ENCODE measurements at places on chromosomes 5 and 9.

DNA sequence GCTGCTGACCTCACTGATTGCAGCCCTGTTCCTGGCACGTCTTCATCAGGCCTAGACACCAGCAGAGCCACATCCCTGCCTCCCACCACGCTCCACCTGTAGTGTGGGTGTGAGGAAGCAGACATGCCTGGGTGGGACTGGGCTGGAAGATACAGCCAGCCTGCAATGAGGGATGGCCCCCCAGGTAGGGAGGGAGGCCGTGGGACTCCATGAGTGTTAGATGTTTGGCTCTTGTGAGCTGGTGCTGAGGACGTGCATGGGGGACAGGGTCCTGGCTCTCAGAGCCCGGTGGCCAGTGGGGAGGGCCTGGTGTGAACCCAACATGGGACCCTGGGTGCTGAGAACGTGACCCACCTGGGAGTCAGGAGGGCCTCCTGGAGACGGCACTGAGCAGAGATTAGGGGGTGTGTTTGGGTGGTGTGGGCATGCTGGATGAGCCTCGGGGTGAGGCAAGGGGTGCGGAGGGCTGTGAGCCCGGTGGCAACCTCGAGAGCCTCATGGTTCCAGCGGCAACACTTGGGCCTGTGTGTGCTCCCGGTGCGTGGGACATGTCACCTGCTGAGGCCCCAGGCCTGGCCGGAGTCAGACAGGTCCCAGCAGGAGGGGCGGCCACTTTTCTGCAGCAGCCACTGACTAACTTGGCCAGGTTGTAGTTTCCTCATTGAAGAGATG, 87.6 kb downstream of the PHF2 start:
- DNase-seq = peak; percentile 37

DNA sequence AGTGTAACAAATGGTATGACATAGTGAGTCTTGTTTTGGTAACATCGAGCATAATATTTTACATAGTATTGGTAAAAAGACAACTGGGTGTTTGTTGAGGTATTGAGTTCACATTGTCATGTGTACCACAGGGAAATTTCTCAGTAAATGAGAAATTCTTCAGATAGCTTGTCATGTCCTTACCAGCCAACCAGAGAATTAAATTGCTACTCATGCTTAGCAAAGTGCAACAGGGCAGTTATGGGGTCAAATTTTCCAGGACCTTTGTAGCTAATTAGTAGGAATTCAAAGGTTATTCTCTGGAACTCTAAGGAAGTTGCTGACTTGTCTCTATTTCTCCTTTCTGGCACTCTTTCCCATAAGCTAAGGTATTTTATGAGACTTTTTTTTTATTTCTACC, 595.7 kb downstream of the EFNA5 start:
- DNase-seq = no peak

DNA sequence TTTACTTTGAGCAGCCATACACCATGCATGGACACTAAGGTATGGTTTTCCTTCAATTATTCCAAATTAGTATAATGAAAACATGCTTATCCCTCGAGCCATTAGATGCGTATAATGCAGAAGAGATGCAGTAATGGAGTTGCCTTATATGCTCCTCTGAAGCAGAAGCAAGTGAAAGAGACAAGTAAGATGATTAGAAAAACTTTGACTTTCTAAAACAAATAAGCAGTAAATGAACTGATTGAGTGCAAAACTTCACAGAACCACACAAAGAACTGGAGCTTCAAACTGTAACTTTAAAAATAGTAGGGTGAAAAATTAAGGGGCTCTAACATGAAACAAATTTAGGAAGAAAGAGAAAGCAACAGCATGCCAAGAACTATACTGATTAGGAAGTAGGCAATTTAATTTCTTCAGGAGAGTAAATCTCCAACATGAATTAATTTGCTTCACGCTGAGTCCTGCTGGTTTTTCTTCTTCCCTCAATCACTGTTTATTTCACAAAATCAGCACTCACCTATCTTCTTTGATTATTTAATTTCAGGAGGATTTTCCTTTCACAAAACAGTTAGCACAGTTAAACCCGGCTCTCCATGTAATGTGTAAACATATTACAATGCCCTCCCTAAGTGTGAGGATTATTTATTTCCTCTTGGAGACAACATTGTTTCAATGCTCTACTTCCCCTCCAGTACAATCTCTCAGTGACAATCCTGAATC, 90.3 kb upstream of the PAM start:
- DNase-seq = no peak

DNA sequence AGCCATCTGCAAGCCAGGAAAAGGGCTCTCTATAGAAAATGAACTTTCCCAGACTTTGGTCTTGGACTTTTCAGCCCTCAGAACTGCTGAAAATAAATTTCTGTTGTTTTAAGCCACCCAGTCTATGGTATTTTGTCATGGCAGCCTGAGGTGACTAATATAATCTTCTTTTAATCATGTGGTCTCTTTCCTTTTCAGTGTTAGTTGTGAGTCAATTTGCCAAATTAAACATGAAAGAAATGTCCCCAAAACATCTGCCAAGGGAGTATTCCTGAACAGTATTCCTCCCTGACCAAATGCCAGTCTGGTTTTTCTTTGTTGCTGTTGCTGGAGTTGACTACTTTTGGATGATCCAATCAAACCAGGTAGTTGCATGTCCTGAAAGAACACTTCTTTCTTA, 4.7 kb upstream of the YTHDC2 start:
- no peak for DNase-seq

DNA sequence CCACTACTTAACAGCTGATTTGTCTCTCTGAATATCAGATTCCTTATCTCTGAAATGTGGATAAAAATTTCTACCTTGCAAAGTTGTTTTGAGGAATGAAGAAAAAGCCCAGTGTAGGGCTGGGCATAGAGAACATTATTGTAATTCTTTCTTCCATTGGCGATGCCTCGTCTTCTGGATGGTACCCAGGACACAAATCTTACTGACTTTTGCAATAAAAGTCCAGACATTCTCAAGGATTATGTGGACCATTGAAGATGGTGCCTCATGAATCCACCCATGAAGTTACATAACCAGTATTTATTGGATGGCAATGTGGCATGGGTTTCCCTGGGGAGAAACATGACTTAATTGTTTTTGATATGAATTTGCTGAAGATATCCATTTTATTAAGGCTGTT, 33.1 kb downstream of the NNT start:
- no peak for DNase-seq

GRCh38 chr5:17022296-17022695, 86.2 kb upstream of the MYO10 start:
- no peak for DNase-seq

DNA sequence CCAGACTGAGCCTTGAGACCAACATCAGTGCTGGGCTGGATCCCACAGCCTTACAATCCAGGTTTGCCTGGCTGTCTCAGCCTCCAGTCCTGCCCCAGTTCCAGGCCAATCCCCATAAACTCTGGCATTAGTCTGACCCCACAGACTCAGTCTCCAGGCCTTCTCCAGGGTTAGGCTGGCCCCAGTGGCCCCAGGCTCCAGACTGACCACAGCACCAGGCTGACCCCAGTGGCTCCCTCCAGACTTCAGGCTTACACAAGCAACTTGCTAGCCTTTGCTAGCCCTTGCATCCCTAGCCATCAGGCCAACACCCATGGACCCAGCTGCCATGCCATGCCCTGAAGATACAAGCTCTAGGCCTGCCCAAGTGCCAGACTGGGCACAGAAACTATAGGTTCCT, 1326.0 kb upstream of the C9orf72 start:
- no peak for DNase-seq

GRCh38 chr9:138111607-138112006, 234.0 kb downstream of the CACNA1B start:
- no peak for DNase-seq

- DNase-seq = no peak
These were observed 84.3 kb upstream of the SHB start for GRCh38 chr9:38153152-38153909.

DNA sequence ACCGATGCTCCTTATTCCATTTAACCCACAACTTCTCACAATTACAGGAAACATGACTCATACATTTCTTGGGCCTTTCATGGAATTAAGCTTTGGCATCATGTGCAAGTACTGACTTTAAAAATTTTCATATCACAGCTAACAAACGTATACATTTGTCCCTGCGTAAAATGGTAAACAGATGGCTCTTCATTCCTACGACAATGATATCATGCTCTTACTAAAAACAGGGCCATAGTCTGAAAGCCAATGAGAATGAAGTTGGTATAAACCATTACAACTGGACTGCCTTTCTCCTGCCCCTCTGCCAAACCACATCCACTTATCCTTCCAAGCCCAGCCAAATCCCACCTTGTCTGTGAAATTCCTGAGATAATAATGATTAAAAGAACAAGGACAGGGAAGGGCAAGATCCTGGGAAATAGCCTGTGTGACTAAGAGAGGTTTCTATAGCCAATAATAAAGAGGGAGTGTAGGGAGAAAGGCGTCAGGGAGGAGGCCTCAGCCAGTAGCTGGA, 44.9 kb upstream of the ZNF366 start:
- DNase-seq = no peak

DNA sequence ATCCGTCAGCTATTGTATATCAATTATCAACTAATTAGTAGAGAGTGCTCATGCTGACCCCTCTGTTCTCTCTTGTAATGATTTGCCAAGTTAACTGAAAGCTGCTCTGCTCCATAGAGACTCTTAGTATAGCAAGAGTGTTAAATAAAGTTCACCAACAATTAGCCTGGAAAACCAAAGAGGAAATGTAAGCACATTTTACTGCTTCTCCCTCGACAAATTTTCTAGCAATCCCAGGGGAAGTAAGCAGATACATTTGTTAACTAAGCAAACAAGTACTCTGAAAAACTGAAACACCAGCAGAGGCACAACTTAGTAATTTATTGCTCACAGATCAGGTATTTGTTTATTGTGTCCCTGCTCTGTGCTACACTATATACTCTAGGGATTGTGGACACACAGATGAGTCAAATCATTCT, 162.2 kb downstream of the GLIS3 start:
- DNase-seq = no peak

DNA sequence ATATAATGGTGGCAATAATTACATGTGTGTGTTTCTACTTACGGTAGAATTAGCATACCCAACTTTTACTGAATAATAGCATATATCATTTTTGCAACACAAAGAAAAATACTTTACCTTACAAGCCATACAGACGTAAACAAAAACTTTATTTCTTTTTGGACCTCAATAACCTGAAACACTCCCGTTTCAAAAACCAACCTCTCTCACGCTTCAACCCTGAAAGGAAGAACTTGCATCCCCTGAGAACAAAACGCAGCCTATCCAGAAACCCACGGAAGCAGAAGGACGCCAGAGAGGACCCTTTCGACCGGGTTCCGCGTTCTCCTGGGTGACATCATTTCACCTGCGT, at the start of gene RNF38:
TSS of gene RNF38 (minus strand) at position 290 of the 352 bp plus-strand sequence. CDS start at position 129, 161 bp downstream.
- DNase-seq = no peak

- DNase-seq = no peak
These were observed 108.9 kb upstream of the SPRY4 start for GRCh38 chr5:142433526-142434321.

- DNase-seq = no peak
These were observed 105.1 kb downstream of the SERINC5 start for GRCh38 chr5:80150731-80151130.

- DNase-seq = no peak
These were observed 484.6 kb downstream of the SPATA31A7 start for GRCh38 chr9:61674465-61674864.

DNA sequence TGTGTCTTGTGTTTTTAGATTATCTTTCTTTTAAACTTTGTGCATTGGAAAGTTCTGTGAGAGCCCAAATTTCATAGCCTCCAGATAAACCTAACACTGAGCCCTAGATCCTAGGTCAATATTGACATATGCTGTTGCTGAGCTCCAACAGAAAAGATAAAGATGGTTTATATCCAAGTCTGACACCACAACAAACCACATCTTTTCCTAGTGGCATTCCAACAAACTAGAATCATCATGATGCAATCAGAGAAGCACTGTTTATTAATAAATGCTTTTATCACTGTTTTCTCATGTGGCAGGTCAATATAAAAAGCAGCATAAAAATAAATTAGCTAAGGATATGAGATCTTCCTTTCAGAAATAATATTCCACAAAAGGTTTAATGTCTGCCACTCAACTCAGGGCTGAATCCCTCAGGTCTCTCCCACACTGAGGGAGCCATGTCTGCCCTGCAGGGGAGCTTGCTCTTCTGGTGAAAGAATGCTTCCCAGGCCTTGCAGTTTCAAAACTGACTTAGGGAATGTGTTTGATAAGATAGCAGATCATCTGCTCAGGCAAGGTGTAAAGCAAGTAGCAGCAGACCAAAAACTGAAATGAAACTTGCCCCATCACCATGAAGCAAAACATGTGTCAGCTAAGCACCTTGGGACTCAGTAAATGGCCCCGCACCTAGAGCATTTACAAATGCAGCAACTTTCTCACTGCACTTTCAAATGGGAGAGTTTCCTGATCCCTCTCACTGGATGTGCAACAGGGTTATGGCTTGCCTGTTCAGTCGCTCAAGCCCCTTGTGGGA, 493.0 kb downstream of the AGTPBP1 start:
- DNase-seq = no peak

- DNase-seq = no peak
These were observed 78.3 kb upstream of the LIFR start for GRCh38 chr5:38634568-38635369.

DNA sequence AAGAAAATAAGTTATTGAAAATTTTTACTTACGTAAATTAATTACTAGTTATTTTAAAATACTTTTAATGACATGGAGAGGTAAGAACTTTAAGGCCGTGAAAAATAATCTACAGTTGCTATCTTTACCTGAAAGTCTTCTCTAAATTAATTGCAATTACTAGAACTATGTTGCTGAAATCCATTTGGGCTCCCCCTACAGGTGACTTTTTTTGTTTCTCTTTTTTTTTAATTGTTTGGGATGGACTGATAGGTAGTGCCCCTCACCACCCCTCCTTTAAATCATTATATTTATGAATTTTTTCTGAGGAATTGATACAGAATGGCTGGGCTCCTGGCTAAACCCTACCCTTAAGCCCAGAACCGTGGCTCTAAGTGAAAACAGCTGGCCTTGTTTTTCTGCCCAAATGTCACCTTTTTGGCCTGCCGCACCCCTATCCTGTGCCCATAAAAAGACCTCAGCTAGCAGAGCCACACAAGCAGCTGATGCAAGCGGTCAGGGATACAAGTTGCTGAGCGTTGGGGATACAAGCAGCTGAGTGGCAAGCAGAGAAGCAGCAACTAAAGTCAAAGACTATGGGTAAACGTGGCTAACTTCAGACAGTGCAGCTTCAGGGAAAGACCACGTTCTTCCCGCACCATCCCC, 315.2 kb upstream of the ACO1 start:
- no peak for DNase-seq

DNA sequence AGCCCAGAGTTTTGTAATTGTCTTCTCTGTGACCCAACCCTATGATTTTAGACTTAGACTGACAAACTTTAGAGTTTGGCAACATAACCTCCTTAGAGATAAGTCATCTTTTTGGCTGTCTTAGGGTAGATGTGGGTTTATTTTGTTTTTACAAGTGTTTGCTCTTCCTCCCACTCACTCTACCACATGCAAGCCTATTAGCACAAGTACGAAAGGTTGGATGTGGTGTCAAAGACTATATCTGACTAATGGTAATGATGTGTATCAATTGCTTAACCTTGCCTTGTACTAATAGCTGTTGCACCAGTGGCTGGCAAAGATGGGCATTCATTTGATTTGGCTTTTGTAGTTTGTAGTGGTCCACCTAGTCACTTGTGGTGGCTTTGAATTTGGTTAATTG, 46.5 kb downstream of the SLC25A46 start:
- DNase-seq = no peak
